Caco-2 (cell line): ENCODE measurements at places on chromosomes 4 and X.

DNA sequence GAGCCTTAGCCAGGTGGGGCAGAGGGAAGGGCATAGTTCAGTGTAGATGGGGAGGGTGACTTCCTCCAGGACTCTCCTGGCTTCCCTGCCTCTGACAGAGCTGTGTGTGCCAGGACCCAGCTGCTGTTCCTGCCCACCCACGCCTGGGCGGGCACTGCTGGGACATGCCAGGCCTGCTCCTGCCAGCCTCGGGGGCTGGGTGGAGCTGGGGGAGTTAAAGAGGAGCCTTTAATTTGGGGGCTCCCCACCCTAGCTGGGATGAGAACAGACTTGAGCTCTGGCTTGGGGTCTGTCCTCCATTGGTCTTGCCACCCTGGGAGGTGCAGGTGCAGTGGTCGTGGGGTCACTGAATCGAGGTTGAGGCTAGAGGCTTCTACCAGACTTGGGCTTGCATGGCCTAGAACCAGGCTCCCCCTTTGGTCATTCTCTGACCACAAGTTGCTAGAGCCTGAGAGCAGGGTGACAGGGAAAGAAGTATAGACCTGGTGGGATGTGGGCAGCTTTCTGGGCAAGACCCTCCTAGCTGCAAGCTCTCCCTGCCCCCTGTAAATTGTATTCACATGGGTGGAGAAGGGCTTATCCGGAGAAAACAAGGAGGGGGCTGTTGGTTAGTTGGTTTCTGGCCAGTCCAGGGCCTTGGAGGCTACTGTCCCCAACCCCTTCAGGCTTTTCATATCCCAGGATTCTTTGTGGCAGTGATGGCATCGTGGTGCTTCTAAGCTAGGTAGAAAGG, 5.7 kb downstream of the EFNB1 start:
- DNase-seq, result no peak

DNA sequence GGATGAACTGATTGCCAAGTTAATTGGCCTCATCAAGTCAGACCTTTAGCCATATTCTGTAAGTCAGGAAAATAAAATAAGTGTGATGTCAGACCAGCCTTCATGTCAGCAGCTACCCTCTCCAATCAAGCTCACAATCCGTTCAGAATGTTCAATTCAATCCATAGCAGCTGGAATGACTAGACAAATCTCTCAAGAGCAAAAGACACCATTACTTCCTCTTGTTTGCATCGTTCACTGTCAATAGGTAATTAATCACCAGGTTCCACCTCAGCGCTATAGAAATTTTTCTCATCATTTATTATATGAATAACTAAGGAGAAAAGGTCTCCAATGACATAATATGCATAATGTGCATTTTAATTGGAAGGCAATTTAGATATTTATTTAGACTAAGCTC, 321.0 kb upstream of the GRIA3 start:
- DNase-seq, result no peak

- DNase-seq, result no peak
These were observed 63.5 kb downstream of the PDK3 start for GRCh38 chrX:24528605-24529004.

GRCh38 chrX:74923942-74924448, 1.3 kb downstream of the NEXMIF start:
- DNase-seq, result no peak

GRCh38 chr4:4320951-4321714, 31.1 kb downstream of the ZBTB49 start:
- no peak for DNase-seq

- no peak for DNase-seq
These were observed 55.9 kb downstream of the STOX2 start for GRCh38 chr4:183960962-183961541.
